ENCODE measurements at places on chromosomes 6 and 20. TPM values are rescaled to one million over a fixed set of nuclear protein-coding genes. Genes with fewer than 3 reads are reported as not detected.

Gene HLA-DRB1
- not detected for polyA plus RNA-seq

GRCh38 chr6:139572001-139572400 lies 197.6 kb upstream of the CITED2 start:
- DNase-seq = no peak

DNA sequence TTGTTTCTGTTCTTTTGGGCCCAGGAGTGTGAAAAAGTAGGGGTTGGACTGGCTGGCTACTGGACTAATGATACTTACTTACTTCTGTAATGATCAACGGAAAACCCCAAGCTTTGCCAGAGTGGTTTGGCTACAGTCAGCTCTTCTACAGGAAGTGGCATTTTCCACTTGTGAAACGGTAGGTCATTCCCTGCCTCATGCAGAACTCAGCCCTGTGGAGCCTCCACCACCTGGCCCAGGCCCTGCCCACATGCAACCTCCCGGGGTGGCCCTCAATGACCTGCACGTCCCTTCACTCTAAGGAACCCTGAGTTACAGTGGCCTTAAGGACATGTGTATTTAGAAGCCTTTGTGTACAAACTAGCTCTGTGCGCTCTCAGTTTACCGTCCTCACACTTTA lies 140.4 kb downstream of the DTNBP1 start:
- DNase-seq = no peak

DNA sequence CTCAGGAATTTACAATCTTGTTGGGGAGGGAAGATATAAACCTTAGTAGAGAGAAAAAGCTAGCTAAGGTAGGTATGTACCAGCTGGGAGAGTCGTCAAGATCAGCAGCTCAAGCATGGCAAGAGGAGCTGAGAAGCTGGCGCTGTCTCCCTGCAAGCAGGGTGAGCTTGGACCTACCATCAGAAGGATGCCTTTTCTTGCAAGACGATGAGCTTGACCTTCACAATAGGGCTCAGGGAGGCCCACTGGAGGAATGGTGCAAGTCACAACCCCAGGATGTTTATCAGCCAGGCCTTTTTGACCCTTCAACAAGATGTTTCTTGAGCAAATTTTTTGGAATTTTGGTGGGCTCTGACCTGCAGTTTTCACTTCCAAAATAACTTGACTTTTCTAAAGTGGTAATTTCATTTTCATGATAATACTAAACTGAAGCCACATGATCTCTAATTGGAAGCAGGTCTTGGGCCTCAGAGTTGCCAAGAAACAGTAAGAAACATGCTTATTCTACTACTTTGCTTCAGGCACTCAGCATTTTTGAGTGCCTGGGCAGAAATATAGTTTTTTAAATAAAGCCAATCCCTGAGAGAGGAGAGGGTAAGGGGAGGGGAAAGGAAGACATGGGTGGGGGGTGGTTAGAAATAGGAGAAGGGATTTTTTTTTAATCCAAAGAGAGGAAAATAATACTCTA lies 258.1 kb downstream of the CLIC5 start:
- DNase-seq = no peak

- peak; percentile 51 for DNase-seq
Observed at GRCh38 chr6:112910256-112910655, 563.1 kb downstream of the RFPL4B start.

All from BJ (cell line).